Colonic mucosa (tissue), 4 donors: ENCODE measurements at places on chromosomes 2 and 18. TPM values are rescaled to one million over a fixed set of nuclear protein-coding genes. Genes with fewer than 3 reads are reported as not detected.

The CYS1 gene
- total RNA-seq, result 0.52 TPM

- H3K4me3 ChIP-seq, result no peak overlapping the region
- H3K36me3 ChIP-seq, result peaks cover 6% of the 10 kb centered on the region
- DNase-seq, result no peak
- no peaks in the 10 kb centered on the region for H3K27me3 ChIP-seq
- H3K4me1 ChIP-seq, result no peaks in the 10 kb centered on the region
These were observed 105.2 kb upstream of the TFCP2L1 start for GRCh38 chr2:121390082-121390692.

The RMC1 gene
- total RNA-seq, result 34.9 TPM

DNA sequence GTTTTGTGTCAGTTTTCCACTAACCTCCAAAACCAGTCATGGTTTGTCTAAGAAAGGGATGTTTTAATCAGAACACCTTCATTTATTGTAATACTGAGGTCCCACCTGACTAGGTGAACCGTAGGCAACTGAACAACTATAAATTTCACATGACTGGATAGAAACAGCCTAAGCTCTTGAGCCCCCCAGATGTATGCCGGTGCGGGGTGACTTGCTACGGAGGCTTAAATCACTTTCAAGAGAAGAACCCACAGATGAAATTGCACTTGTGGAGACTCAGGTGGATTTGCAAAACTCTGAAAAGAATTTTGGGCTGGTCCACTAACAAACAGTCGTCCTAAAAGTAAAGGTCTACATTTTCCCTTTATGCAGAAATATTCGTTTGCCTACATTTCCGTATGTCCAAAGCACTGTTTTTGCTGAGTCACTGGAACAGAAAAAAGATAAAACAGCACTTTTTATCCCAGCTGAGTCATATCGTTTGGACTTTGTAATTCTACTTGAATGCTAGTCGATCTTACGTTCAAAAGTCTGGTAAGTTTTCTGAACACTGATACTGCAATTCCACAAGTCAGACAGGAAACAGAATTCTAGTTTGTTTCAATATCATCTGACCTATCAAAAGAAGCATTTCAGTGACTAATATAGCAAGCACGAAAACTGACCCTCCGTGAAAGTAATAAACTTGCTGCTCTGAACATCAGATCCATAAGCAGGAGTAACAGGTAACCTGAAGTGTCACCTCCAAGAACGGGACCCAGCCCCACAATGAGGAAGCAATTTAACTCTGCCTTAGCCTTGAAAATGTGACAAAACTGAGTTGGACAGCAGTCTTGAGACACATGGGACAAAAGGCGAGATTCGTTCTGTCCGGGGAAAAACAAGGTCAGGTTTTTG is 18.1 kb downstream of the ZNF516 start:
- H3K27me3 ChIP-seq, result no peaks in the 10 kb centered on the region
- H3K27ac ChIP-seq, result peak overlapping the region; percentile 18
- H3K36me3 ChIP-seq, result no peaks in the 10 kb centered on the region
- peak; percentile 50 for DNase-seq
- no peak overlapping the region for H3K4me3 ChIP-seq

DNA sequence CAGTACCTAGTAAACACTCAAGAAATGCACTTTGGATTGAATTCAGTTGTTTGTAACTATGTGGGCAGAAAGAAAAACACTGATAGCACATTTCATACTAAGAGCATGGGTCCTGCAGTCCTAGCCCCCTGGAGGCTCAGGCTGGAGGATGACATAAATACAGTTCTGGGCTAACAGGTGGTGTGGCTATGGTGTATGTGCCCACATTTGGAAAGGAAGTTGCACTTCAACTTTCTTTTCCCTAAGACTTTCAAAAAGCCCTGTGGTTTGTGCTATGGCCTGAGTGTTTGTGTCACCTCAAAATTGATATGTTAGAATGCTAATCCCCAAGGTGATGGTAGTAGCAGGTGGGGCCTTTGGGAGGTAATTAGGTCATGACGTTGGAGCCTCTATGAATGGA is 218.2 kb downstream of the CDCA7 start:
- no peaks in the 10 kb centered on the region for H3K36me3 ChIP-seq
- H3K4me1 ChIP-seq, result no peaks in the 10 kb centered on the region
- H3K4me3 ChIP-seq, result no peak overlapping the region
- H3K27ac ChIP-seq, result no peak overlapping the region
- no peaks in the 10 kb centered on the region for H3K27me3 ChIP-seq
- no peak for DNase-seq

The CELF4 gene
- total RNA-seq, result 1.4 TPM

- no peaks in the 10 kb centered on the region for H3K27me3 ChIP-seq
- no peak overlapping the region for H3K4me3 ChIP-seq
- no peaks in the 10 kb centered on the region for H3K36me3 ChIP-seq
- no peak overlapping the region for H3K27ac ChIP-seq
- no peaks in the 10 kb centered on the region for H3K4me1 ChIP-seq
- no peak for DNase-seq
These were observed 8.4 kb downstream of the FLACC1 start for GRCh38 chr2:201348758-201349157.

DNA sequence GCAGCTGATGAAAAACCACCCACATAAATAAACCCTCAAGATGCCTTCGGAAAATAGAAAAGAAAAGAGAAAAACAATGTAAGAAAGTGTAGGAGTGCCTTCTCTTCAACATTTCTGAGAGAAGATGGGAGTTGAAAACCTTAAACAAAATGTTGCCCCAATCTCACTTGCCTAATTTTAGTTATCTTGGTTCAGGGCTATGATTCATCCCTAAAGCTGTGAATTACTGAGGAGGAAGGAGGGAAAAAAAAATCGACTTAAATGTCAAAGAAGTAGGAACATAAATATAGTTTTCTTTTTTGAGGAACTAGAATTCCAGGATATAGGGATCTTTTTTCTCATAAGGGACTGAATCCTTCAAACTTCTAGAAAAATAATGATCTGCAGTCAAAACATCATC is 360.3 kb downstream of the TGIF1 start:
- no peaks in the 10 kb centered on the region for H3K4me1 ChIP-seq
- no peak for DNase-seq
- no peak overlapping the region for H3K27ac ChIP-seq
- no peaks in the 10 kb centered on the region for H3K27me3 ChIP-seq

The SMC6 gene
- total RNA-seq, result 23.3 TPM

DNA sequence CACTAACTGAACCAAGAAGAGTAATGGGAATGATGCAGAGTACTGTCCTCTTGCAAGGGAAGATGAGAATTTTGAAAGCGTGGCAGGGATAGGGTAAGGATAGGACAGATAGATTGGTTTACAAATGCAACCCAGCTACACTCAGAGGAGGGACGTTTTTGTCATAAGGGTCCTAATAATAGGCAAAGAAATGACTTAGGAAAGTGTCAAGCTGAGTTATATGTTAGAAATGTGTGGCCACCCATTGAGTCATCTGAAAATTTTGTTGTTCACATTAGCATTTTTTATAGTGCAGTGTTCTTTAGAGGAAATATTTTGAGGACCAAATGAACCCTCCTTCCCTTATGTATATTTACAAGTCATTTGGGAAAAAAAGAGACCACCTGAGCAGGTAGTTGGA is 137.5 kb downstream of the PHLPP1 start:
- no peaks in the 10 kb centered on the region for H3K36me3 ChIP-seq
- no peak overlapping the region for H3K4me3 ChIP-seq
- H3K4me1 ChIP-seq, result no peaks in the 10 kb centered on the region
- H3K27ac ChIP-seq, result no peak overlapping the region
- DNase-seq, result no peak

- H3K36me3 ChIP-seq, result no peaks in the 10 kb centered on the region
- no peaks in the 10 kb centered on the region for H3K27me3 ChIP-seq
- no peak for DNase-seq
- H3K27ac ChIP-seq, result no peak overlapping the region
These were observed 72.7 kb upstream of the ARHGAP15 start for GRCh38 chr2:143056550-143056949.

DNA sequence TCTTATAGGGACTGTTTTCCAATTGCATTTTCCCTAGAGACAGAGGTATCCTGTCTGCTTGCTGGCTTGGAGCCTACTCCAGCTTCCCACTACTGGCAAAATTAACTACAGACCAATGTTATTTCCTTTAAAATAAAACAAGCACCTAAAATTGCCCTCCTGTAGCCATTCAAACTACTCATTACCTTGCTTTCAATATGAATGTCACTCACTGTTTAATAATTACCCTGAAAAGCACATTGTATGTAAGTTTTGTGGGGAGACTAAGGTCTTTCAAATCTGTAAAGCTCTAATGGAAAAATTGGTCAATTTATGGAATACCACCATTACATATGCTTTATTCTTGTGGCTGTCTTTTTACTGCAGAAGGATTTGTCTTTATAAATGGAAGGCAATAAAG is 87.3 kb downstream of the DOCK10 start:
- no peaks in the 10 kb centered on the region for H3K27me3 ChIP-seq
- no peak overlapping the region for H3K4me3 ChIP-seq

- H3K4me3 ChIP-seq, result no peak overlapping the region
- H3K27me3 ChIP-seq, result no peaks in the 10 kb centered on the region
- no peak for DNase-seq
- H3K27ac ChIP-seq, result peak overlapping the region; percentile 66
- no peaks in the 10 kb centered on the region for H3K36me3 ChIP-seq
These were observed 378.8 kb downstream of the PTPRM start for GRCh38 chr18:7945882-7946281.

The CHRNG gene
- not detected for total RNA-seq

GRCh38 chr2:16960579-16960978 is 294.9 kb upstream of the CYRIA start:
- no peaks in the 10 kb centered on the region for H3K27me3 ChIP-seq
- H3K27ac ChIP-seq, result no peak overlapping the region
- H3K4me1 ChIP-seq, result no peaks in the 10 kb centered on the region
- DNase-seq, result no peak

GRCh38 chr18:24979235-24979634 is 372.7 kb downstream of the ZNF521 start:
- H3K27me3 ChIP-seq, result no peaks in the 10 kb centered on the region
- no peak for DNase-seq
- no peak overlapping the region for H3K27ac ChIP-seq
- H3K4me3 ChIP-seq, result no peak overlapping the region
- H3K4me1 ChIP-seq, result no peaks in the 10 kb centered on the region

- H3K4me3 ChIP-seq, result no peak overlapping the region
- no peaks in the 10 kb centered on the region for H3K27me3 ChIP-seq
- DNase-seq, result no peak
- no peaks in the 10 kb centered on the region for H3K36me3 ChIP-seq
- no peaks in the 10 kb centered on the region for H3K4me1 ChIP-seq
- no peak overlapping the region for H3K27ac ChIP-seq
These were observed 32.0 kb upstream of the NYAP2 start for GRCh38 chr2:225367482-225367881.

The UGT1A3 gene
- 1.0 TPM for total RNA-seq

DNA sequence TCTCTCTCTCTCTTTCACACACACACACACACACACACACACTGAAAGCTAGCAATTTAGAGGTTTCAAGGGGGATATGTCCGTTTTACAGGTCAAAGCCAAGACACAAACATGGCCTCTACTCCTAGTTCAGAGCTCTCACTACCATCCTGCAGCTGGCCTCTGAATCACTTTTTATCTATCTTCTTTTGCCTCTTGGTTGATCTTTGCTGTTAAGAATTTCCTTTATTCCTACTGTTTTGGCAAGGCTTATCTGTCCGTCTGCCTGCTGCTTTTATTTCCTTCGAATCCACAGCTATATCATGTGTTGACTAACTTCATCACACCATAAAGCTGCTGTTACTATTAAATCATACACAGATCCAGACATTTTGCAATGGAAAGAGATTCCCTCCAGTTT is 543.0 kb downstream of the PLCL1 start:
- H3K4me1 ChIP-seq, result no peaks in the 10 kb centered on the region
- DNase-seq, result no peak
- no peaks in the 10 kb centered on the region for H3K27me3 ChIP-seq
- no peak overlapping the region for H3K27ac ChIP-seq
- no peak overlapping the region for H3K4me3 ChIP-seq
- H3K36me3 ChIP-seq, result no peaks in the 10 kb centered on the region

DNA sequence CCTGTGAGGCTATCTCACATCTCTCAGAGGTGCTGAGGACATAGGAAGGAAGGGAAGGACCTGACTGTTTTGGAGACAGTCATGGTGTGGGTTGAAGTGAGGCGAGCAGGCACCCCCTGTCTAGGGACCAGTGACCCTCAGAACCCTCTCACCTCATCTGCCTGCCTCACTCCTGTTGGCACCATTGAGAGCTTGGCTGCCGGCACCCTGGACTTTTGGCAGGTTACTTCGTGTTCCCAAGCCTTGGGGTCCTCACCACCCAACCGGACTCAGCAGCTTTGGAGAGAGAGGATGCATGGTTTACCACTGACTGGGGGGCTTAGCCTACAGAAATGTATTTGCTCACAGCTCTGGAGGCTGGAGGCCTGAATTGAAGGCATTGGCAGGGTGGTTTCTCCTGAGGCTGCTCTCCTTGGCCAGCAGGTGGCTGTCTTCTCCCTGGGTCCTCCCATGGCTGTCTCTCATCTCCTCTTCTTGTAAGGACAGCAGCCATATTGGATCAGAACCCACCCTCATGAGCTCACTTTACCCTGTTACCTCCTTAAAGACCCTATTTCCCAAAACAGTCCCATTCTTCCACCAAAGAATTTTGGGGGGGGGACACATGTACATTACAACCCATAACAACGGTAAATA is 142.0 kb downstream of the TSN start:
- H3K27ac ChIP-seq, result no peak overlapping the region
- H3K36me3 ChIP-seq, result no peaks in the 10 kb centered on the region
- DNase-seq, result no peak
- H3K27me3 ChIP-seq, result no peaks in the 10 kb centered on the region

DNA sequence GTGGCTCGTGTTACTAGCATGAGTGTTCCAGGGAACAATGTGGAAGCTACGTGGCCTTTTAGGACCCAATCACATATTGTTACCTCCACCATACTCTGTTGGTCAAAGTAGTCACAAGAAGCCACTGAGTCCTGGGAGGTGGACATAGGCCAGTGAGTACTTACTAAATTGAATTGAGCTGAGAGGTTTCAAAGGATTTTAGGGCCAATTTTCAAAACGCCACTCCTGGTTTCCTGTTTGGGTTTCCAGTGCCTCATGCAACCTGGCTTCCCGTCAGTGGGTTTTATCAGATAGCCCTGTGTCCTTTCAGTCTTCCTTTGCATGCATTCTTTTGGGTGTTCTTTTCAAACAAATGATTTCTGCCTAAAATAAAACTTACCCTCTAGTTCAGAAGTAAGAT is 56.3 kb downstream of the FBLN7 start:
- no peaks in the 10 kb centered on the region for H3K36me3 ChIP-seq
- no peak for DNase-seq
- H3K4me1 ChIP-seq, result no peaks in the 10 kb centered on the region
- H3K27me3 ChIP-seq, result no peaks in the 10 kb centered on the region
- no peak overlapping the region for H3K27ac ChIP-seq
- no peak overlapping the region for H3K4me3 ChIP-seq

The KIF1A gene
- total RNA-seq, result 1.9 TPM

The VWA3B gene
- total RNA-seq, result 3.2 TPM

DNA sequence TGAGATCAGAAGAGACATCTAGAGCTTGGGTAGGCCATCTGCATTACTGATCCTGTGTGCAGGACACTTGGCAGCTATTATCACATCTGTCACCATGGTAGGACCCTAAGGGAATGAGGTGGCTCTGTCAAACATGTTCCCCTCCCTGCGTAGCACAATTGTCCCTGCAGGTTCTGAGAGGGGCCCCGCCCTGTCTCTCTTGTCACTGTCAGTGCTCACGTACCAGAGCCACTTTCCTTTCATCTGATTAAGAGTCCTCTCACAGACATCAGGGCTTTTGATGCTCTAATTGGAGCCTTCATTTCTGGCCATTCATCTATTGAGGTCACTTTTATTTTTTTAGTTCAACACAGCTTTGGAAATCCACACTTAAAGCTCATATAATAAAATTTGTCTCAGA is 38.5 kb downstream of the NEB start:
- H3K27ac ChIP-seq, result no peak overlapping the region
- no peak overlapping the region for H3K4me3 ChIP-seq
- no peaks in the 10 kb centered on the region for H3K27me3 ChIP-seq
- H3K4me1 ChIP-seq, result no peaks in the 10 kb centered on the region

GRCh38 chr2:161373942-161374341 is 42.2 kb upstream of the TBR1 start:
- H3K36me3 ChIP-seq, result no peaks in the 10 kb centered on the region
- DNase-seq, result no peak
- no peak overlapping the region for H3K4me3 ChIP-seq
